ENCODE measurements at places on chromosomes 13 and 19.

GRCh38 chr19:29772696-29773095 lies 39.1 kb upstream of the CCNE1 start:
- no peak for DNase-seq

DNA sequence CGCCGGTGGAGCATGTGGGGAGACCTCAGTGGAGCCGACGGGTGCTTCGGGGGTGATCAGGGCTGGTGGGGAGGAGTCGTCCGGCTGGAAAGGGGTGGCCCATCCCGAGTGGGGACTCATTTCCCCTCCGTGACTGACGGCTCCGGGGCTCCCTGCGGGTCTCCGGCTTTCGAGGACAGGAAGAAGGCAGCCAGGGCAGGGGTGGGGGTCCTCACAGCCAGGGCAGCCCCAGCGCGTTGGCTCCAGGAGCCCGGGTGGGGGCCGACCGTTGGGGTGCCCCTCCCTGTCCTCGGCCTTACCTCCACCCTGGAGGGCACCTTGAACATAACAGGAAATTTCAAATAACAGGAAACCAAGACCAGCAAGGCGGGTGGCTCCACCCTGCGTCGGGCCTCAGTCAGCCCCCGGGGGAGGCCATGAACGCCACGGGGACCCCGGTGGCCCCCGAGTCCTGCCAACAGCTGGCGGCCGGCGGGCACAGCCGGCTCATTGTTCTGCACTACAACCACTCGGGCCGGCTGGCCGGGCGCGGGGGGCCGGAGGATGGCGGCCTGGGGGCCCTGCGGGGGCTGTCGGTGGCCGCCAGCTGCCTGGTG lies at the start of gene S1PR4:
Gene S1PR4 (plus strand): TSS at position 393 of the 596 bp plus-strand sequence. CDS start 24 bp downstream, at position 417.
- DNase-seq, result no peak

DNA sequence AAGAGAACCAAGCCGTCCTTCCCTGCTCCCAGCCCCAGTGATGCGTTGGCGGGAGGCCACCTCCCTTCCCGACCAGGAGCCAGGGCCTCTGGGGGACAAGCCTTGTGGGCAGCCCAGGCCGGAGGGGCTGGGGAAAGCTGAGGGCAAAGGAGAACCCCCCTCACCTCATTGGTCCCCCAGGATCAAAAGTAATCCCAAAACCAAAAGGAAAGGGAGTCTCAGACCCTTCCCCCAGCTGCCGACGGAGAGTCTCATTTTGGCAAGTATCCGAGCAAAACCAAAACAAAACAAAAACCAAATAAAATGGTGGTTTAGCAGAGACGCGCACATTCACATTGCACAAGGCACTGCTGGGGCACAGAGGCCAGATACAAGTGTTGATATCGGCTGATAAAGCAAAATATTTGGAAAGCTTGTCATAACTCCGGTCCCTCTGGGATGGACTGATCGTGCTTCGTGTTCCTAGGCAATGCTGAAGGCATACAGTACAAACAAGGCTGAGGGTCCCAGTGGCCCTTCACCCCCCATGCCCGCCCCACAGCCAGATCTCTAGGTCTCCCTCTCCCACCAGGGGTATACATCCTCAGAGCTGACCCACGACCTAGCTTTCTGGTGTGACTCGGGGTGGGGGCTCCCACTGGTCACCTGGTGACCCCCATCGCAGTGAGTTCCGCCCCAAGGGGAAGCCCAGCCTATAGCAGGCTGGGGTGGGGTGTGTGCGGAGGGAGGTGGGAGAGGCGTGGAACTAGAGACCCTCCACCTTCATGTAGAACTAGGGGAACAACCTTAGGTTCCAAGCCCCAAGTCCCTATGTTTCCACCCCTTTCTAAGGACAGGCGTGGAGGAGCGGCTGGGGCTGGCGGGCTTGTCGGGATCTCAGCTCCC lies 2.1 kb downstream of the CEBPA start:
- DNase-seq, result no peak

- peak; percentile 37 for DNase-seq
Measured at GRCh38 chr19:19627621-19628500, at the start of gene LPAR2. TSS of gene LPAR2 (minus strand) at chr19:19628220. CDS start at chr19:19627275, 945 bp downstream.

DNA sequence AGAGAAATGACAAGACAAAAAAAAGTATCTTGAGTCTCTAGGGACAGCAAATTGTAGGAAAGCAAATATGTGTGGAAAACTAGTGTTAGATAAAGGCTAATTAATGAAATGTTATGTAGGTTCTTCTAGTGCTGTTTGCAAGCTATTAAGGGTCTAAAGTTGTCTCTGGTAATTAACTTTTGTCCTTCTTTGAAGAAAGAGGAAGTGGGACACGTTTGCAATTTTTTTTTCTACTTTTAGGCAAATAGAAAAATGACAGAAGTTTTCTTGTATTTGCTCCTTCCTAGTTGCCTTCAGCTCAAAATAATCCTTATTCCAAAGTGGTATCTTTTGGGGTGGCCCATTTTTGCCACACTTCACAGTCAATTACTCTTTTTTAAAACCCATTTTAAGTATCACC lies 1877.7 kb upstream of the PRR20A start:
- DNase-seq, result no peak

GRCh38 chr19:16247353-16248182 lies 49.9 kb downstream of the AP1M1 start:
- peak; percentile 56 for DNase-seq

DNA sequence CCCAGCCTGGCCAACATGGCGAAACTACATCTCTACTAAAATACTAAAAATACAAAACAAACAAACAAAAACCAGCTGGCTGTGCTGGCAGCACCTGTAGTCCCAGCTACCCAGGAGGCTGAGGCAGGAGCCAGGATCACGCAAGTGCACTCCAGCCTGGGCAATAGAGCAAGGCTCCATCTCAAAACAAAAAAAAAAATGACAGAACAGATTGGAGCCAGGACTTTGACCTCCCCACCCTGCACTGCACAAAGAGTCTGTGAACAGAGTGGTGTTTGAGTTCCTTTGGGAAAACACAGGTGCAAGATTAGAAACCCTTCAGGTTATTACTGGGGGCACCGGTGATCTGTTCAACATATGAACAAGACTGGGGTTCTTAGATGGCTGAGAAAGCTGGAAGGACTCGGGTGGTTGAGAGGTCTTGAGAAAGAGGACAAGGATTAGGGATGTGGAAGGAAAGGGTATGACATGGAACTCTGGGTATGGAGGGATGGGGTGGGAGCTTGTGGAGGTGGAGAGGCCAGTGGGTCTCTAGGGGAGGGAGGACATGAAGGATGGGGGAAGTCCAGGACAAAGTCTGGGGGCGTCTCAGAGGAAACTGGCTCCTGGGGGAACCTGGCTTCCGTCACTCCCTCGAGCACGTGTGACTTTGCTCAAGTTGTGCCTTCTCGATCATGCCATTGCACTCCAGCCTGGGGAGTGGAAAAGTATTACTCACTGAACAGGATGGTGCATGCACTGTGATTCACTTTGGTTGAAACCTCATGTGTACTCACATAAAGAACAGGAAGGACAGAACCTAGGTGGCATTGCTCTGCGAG lies 25.9 kb downstream of the RCN3 start:
- no peak for DNase-seq
